ENCODE measurements at places on chromosomes 7 and 10. TPM values are rescaled to one million over a fixed set of nuclear protein-coding genes. Genes with fewer than 3 reads are reported as not detected.
A peak's percentile ranks its signal among the peaks of the same experiment; 100 is the strongest.

DNA sequence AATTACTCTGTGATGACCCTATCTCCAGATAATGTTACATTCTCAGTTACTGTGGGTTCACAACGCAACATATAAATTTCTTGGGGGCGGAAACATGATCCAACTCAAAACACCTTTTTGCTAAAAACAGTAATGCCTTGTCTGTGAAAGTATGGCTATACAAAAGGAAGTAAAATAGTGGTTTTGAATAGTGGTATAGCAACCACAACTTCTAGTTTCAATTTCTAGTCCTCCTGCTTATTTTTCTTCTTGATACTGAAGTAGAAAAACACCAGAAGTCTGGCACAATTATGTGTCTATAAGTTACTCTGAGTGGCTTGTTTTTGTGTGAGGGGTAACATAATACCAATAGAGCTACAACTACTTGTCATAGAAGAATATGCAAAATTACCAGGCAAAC lies 21.5 kb upstream of the ZNF800 start:
- no peaks in the 10 kb centered on the region for H3K4me1 ChIP-seq
- H3K4me3 ChIP-seq: no peak overlapping the region
- H3K36me3 ChIP-seq: no peaks in the 10 kb centered on the region
- no peak for DNase-seq
- no peaks in the 10 kb centered on the region for H3K27me3 ChIP-seq

DNA sequence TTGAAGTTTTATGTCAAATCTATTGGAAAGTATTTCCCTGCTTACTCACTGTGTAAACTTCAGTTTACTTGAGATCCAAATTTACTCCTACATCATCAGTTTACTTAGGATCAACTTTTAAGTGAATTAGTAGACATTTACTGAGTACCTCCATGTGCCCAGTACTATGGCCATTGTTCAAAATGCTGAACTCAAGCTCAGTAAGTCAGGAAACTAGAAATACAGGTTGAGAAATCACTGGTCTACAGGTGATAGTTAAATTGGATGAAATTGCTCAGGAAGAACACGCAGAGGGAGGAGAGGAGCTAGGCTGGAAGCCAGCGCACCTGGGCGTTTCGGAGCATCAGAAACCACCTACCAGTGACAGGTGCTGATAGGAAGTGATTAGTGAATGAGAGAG lies 25.5 kb upstream of the EBLN1 start:
- no peak overlapping the region for H3K4me3 ChIP-seq
- no peaks in the 10 kb centered on the region for H3K4me1 ChIP-seq
- H3K27ac ChIP-seq: no peak overlapping the region
- no peaks in the 10 kb centered on the region for H3K27me3 ChIP-seq

- no peaks in the 10 kb centered on the region for H3K36me3 ChIP-seq
- H3K4me1 ChIP-seq: peaks cover 17% of the 10 kb centered on the region
- no peak overlapping the region for H3K27ac ChIP-seq
- no peaks in the 10 kb centered on the region for H3K27me3 ChIP-seq
- no peak overlapping the region for H3K4me3 ChIP-seq
- no peak for DNase-seq
Measured at GRCh38 chr10:121804460-121804859, 123.4 kb downstream of the ATE1 start.

DNA sequence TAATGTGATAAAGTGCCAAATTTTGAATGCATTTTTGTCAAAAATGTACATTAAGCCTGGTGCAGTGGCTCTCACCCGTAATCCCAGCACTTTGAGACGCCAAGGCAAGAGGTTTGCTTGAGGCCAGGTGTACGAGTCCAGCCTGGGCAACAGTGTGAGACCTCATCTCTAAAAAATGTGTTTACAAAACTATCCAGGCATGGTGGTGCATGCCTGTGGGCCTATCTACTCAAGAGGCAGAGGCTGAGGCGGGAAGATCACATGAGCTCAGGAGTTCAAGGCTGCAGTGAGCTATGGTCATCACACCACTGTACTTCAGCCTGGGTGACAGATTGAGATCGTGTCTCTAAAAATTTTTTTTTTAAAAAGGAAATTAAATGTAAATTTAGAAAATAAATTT lies 18.5 kb upstream of the MGMT start:
- DNase-seq: peak; percentile 72
- H3K36me3 ChIP-seq: no peaks in the 10 kb centered on the region
- H3K4me1 ChIP-seq: peaks cover 30% of the 10 kb centered on the region
- no peak overlapping the region for H3K27ac ChIP-seq
- H3K27me3 ChIP-seq: no peaks in the 10 kb centered on the region
- no peak overlapping the region for H3K4me3 ChIP-seq

DNA sequence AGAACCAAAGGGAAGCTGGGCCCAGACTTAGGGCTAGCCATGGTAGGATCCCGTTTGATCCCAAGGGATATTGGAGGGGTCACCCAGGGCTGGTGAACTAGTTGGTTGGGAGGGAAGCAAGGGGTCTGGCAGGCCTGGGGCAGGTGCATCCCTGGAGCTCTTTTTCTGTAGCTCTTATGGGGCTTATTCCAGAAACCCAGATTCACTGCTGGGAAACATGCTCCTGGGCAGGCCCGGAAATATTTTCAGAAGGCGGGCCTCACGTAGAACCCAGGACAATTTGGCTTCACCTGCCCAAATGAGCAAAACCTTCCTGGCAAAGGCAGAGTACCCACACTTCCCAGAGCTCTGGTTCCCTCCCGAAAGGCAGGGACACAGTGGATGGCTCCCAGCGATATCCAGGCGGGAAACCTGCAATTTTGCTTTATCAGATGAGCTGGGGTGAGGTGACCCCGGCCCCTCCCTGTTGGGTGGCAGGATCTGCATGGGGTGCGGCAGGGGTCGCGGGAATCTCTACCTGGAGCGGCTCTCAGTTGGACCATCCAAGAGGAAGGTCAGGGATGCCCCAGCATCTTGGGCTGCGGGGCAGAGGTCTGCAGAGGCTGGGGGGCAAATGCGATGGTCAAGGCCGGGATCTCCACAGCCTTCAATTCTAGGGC lies 533.9 kb downstream of the TCERG1L start:
- no peak for DNase-seq
- no peak overlapping the region for H3K4me3 ChIP-seq
- peaks cover 1% of the 10 kb centered on the region for H3K27me3 ChIP-seq
- H3K4me1 ChIP-seq: no peaks in the 10 kb centered on the region
- no peak overlapping the region for H3K27ac ChIP-seq

GRCh38 chr7:135661311-135662122 lies 797 bp upstream of the STMP1 start:
- peaks cover 43% of the 10 kb centered on the region for H3K4me1 ChIP-seq
- DNase-seq: peak; percentile 25
- H3K4me3 ChIP-seq: peak overlapping the region; percentile 81

DNA sequence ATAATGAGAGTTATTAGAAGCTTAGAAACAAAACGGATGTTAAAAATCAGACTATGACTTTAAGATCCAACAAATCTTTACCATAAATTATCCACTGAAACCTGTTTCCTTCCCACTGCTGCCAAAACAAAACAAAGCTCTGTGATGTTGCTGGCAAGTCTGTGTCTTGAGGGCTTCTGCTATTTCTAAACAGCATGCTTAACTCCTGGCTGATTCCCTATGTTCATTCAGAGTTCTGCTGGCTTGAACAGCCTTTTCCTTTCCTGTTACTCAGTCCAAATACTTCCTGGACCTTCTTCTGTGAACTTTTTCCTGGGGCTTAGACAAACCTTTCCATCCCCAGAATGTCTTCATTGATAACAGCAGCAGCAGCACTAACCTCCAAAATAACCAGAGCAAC lies 448.1 kb downstream of the SORCS1 start:
- DNase-seq: no peak
- H3K27me3 ChIP-seq: no peaks in the 10 kb centered on the region
- no peaks in the 10 kb centered on the region for H3K36me3 ChIP-seq
- H3K27ac ChIP-seq: no peak overlapping the region
- H3K4me1 ChIP-seq: no peaks in the 10 kb centered on the region

GRCh38 chr10:77409697-77410471 lies 227.7 kb downstream of the KCNMA1 start:
- no peaks in the 10 kb centered on the region for H3K4me1 ChIP-seq
- no peak overlapping the region for H3K27ac ChIP-seq
- no peak for DNase-seq
- no peak overlapping the region for H3K4me3 ChIP-seq
- H3K36me3 ChIP-seq: no peaks in the 10 kb centered on the region
- peaks cover 3% of the 10 kb centered on the region for H3K27me3 ChIP-seq

DNA sequence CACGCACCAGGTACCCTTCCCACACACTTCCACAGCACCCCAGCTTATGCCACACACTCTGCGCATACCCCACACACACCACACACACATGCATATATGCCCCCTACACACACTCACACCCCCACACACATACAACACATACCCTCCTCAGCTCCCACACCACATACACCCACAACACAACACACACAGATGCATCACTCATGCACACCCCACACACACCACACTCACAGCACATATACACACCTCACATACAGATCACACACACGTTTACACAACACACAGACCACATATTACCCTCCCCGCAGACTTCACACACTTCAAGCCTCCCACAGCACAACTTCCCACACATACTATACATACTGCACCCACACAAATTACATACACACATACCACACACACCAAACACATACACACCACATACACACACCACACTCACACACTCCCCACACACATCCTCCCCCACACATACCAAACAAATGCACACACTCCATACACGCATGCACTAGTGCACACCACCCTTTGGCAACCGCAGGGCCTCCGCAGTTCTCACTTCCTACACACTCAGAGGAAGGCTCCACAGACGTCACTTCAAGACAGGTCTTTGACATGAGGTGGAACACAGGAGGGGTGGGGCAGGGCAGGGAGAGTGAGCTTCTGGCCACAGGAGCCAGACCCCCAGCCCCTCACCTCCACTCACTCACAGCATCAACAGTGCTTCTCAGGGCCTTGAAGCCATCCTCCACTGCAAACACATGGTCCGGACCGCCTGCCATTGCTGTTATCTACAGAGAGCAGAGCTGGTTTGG lies 18.5 kb upstream of the ANTXRL start:
- no peaks in the 10 kb centered on the region for H3K4me1 ChIP-seq
- H3K27me3 ChIP-seq: peaks cover 1% of the 10 kb centered on the region
- no peak for DNase-seq
- H3K27ac ChIP-seq: no peak overlapping the region
- H3K4me3 ChIP-seq: no peak overlapping the region

GRCh38 chr7:5553298-5553877 lies 129.8 kb upstream of the TNRC18 start:
- no peaks in the 10 kb centered on the region for H3K36me3 ChIP-seq
- H3K4me3 ChIP-seq: no peak overlapping the region
- DNase-seq: no peak
- no peaks in the 10 kb centered on the region for H3K27me3 ChIP-seq
- peaks cover 52% of the 10 kb centered on the region for H3K4me1 ChIP-seq

- H3K27ac ChIP-seq: no peak overlapping the region
- peak; percentile 2 for DNase-seq
- no peak overlapping the region for H3K4me3 ChIP-seq
- no peaks in the 10 kb centered on the region for H3K4me1 ChIP-seq
- no peaks in the 10 kb centered on the region for H3K27me3 ChIP-seq
Measured at GRCh38 chr10:53786236-53786900, 1013.8 kb upstream of the MBL2 start.

GRCh38 chr10:98921316-98921715 lies 314.3 kb downstream of the HPSE2 start:
- H3K27ac ChIP-seq: no peak overlapping the region
- no peak overlapping the region for H3K4me3 ChIP-seq
- H3K27me3 ChIP-seq: no peaks in the 10 kb centered on the region
- H3K36me3 ChIP-seq: no peaks in the 10 kb centered on the region

DNA sequence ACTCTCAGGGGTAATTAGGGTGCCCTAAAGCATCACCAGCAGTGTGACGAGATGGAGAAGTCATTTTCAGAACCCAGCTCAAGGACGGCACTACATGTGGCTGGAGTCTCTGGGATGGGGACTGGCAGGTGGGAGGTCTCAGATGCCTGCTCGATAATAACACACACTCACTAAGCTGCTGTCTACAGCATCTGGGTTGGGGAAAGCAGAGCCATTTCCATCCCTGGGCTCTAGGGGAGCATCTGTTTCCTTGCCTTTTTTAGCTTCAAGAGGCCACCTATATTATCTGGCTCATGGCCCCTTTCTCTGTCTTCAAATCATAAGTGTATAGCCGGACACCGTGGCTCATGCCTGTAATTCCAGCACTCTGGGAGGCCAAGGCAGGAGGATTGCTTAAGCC lies 79.6 kb downstream of the SH3PXD2A start:
- peaks cover 18% of the 10 kb centered on the region for H3K36me3 ChIP-seq
- no peak overlapping the region for H3K4me3 ChIP-seq

DNA sequence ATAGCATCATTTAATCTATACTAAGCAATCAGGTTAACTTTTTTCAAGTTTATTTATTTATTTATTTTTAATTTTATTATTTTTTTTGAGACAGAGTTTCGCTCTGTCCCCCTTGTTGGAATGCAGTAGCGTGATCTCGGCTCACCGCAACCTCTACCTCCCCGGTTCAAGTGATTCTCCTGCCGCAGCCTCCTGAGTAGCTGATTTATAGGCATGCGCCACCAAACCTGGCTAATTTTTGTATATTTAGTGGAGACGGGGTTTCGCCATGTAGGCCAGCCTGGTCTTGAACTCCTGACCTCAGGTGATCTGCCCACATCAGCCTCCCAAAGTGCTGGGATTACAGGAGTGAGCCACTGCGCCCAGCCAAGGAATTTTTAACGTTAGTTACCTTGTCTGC lies 635 bp upstream of the MYPN start:
- 0 out of 2 replicates have a peak, but pooled peaks cover 6% of the 10 kb centered on the region for H3K4me1 ChIP-seq
- no peak overlapping the region for H3K27ac ChIP-seq
- H3K36me3 ChIP-seq: no peaks in the 10 kb centered on the region
- no peak for DNase-seq
- no peaks in the 10 kb centered on the region for H3K27me3 ChIP-seq
- H3K4me3 ChIP-seq: no peak overlapping the region

Gene HOXA13
- 0.01 TPM for polyA plus RNA-seq

Gene ERVW-1
- not detected for polyA plus RNA-seq

Gene LOXL4
- polyA plus RNA-seq: 31.3 TPM

Gene LFNG
- 1.6 TPM for polyA plus RNA-seq

Gene ZPBP
- not detected for polyA plus RNA-seq

Gene IDI2
- not detected for polyA plus RNA-seq

Measured in HepG2 (cell line).